ENCODE measurements at places on chromosomes 13 and 19. TPM values are rescaled to one million over a fixed set of nuclear protein-coding genes. Genes with fewer than 3 reads are reported as not detected.
A peak's percentile ranks its signal among the peaks of the same experiment; 100 is the strongest.

The S1PR4 gene
- 0.25 TPM for polyA plus RNA-seq

The ZNF439 gene
- 17.5 TPM for polyA plus RNA-seq

The KCTD12 gene
- 84.2 TPM for polyA plus RNA-seq

The PSG1 gene
- not detected for polyA plus RNA-seq

The LILRB1 gene
- 1.1 TPM for polyA plus RNA-seq

The ZNF837 gene
- polyA plus RNA-seq: 2.6 TPM

The SPACA4 gene
- polyA plus RNA-seq: 0.26 TPM

The TUBA3C gene
- polyA plus RNA-seq: not detected

The SPACA6 gene
- 29.6 TPM for polyA plus RNA-seq

The TTC9B gene
- polyA plus RNA-seq: 0.14 TPM

DNA sequence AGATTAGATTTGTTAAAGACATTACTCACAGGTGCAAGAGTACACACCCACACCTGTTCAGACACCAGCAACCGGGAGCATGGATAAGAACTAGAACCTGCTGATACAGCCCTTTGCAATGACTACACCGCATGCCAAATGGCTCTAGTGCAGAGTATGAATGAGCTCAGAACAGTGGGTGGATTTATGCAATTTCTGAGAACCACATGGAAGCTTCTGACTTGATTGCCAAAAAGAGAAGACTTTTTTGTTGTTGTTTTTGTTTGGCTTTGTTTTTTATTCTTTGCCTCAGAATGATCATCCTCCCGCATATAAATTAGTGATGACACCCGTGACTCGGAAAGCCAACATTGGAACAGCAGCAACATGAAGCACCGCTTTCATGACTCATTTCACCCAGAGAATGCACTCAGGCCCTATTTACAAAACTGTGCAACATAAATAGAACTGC is 77.4 kb upstream of the LRCH1 start:
- no peak for DNase-seq

- no peak for DNase-seq
These were observed 736 bp downstream of the GPI start for GRCh38 chr19:34365463-34366401.

DNA sequence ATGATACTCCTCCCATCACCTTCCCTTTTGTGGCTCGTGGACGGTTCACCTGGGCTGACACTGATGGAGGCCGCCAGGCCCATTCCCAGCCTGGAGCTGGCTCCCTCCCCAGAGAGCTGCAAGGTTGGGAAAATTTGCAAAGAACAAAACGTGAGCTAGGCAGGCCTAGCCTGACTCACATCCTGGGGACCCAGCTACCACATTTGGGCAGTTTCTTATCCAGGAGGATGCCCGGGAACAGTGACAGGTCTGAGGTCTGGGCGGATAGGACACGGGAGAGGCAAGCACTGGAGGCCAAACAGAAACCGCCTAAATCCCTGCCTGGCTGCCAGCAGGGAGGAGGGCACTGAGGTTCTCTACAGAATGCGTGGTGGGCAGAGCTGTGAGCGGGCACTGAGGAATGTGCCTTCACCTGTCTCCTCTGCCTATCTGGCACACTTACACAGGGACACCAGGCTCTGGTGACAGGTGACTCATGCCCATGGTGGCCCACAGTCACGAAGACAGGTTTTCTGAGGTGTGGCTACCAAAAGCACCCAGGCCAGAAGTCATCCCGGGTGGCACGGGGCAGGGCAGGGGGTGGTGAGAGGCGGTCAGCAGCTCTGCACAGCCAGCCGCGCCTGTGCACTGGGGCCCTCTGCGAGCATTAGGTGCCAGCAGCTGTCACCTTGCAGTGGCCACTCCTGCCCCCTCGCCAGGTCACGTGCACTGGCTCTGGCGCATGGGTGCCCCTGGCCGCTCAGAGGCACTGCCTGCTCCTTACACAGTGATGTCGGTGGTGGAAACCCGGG is 23.2 kb downstream of the SH3GL1 start:
- DNase-seq: no peak

- no peak for DNase-seq
These were observed 25.9 kb downstream of the RASL11A start for GRCh38 chr13:27296496-27296895.

GRCh38 chr13:48840366-48840765 is 135.3 kb upstream of the FNDC3A start:
- no peak for DNase-seq

GRCh38 chr13:77554069-77554468 is 18.6 kb downstream of the SCEL start:
- no peak for DNase-seq

- no peak for DNase-seq
These were observed 148.0 kb downstream of the SIPA1L3 start for GRCh38 chr19:38055010-38055409.

GRCh38 chr19:14479309-14479974 is 4.3 kb upstream of the PTGER1 start:
- DNase-seq: no peak

DNA sequence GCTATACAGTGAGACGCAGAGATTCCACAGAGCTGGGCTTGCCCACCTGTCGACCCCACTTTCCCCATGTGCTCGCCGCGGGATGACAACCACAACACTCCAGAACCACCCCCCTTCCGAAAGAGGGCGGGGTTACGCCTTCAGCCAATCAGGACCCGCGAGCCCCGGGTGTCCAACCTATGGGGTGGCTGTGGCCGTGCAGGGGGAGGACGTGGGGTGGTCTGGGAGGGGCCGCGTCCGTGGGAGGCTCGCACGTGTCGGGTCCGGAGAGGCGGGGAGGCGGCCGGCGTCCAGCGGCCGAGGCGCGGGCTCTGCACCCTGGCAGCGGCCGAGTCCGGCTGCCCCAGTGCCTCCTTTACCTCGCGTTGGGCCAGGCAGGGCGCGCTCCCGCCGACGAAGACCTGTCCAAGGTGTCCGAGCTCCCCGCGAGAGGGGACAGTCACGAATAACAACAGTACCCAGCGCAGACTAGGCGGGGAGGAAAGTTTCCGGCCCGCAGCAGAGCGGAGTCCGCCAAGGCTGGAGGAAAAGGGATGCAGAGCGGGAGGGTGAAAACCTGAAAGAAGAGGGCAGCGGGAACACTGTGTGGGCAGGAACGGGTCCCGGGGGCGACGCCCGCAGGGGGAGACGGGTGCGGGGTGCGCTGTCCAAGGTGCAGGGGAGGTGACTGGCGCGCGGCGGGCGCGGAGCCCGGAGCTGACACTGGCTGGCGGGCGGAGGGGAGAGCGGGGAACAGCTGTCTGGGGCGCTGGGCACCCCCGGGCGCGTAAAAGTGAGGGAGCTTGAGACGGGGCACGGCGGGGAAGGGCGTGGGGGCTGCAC is 911 bp downstream of the ENOX1 start:
- DNase-seq: peak; percentile 61

GRCh38 chr19:1445185-1445931 is 4.6 kb upstream of the APC2 start:
- DNase-seq: no peak

GRCh38 chr19:37077501-37077933 is 716 bp upstream of the ZNF420 start:
- peak; percentile 75 for DNase-seq

DNA sequence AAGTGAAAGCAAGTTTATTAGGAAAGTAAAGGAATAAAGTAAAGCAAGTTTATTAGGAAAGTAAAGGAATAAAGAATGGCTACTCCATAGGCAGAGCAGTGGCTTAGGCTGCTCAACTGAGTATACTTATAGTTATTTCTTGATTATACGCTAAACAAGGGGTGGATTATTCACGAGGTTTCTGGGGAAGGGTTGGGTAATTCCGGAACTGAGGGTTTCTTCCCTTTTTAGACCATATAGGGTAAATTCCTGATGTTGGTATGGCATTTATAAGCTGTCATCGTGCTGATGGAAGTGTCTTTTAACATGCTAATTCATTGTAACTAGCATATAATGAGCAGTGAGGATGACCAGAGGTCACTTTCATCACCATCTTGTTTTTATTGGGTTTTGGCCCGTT is 194.3 kb downstream of the DLEU7 start:
- DNase-seq: no peak

GRCh38 chr13:27967736-27968315 is 1.3 kb downstream of the CDX2 start:
- no peak for DNase-seq

GRCh38 chr13:90238413-90238812 is 1109.1 kb upstream of the MIR17HG start:
- no peak for DNase-seq

DNA sequence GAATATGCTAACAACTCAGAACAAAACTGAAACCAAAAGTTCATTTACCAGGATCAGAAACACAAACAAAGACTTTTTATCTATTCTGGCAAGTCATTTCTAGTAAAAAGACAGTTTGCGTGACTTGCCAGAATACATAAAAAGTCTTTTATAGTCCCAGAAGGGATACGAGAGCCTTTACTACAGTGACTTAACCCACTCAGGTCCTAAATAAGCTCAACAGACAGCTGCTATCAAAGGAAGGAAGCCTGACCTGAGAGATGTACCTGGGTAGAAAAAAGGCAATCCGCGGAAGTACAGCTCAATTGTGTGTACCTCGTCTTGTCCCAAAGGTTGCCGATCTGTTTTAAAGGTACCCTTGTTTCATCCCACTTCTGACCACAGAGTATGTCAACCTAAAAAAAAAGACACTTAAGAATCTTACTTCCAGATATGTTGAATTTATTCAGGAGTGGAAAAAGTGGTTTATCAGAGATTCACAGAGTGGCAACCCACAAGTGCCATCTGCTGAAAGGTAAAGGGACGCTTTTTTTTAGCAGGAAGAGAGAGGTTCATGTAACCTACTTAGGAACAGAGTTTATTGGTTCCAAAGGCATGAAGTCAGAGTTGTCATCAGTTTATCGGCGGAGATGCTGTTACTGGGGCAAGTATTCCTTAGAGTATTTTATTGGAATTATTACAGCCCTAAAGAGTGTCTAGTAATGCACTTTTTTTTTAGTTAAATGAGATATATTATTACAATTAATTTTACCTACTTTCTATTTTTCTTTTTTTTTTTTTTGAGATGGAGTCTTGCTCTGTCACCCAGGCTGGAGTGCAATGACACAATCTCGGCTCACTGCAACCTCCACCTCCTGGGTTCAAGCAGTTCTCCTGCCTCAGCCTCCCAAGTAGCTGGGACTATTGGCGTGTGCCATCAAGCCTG is 69.7 kb upstream of the C1QTNF9B start:
- DNase-seq: no peak

DNA sequence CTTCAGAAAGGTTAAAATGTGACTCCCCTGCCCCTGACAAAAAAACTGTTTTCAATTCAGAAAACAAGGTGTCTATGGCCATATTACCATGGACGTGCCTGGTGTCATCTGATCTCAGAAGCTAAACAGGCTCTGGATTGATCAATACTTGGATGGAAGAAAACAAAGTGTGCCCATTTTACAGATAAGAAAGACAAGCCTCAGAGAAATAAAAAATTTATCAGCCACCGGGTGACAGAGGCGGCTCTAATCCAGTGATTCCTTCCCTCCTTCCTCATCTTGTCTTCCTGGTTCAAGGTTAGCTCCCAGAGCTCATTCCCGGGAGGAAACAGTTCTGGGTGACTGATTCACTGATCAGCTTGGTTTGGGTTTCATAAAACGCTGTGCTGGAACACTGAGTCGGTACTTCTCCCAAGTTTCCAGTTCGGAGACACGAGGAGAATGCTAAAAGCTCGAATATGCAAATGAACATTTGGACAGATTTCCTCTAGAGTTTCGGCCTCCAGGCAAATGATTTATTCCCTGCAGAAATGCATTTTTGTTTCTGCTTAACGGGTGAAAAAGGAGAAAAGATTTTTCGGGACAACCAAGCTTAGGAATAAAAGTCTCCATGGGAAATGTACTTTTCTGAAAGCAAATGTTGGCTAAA is 211.2 kb downstream of the UQCRFS1 start:
- no peak for DNase-seq

GRCh38 chr19:50497022-50497405 is 14.0 kb downstream of the JOSD2 start:
- no peak for DNase-seq

GRCh38 chr13:40428354-40428753 is 238.1 kb downstream of the FOXO1 start:
- no peak for DNase-seq

- DNase-seq: no peak
These were observed 19.5 kb downstream of the RASA3 start for GRCh38 chr13:114112826-114113322.

DNA sequence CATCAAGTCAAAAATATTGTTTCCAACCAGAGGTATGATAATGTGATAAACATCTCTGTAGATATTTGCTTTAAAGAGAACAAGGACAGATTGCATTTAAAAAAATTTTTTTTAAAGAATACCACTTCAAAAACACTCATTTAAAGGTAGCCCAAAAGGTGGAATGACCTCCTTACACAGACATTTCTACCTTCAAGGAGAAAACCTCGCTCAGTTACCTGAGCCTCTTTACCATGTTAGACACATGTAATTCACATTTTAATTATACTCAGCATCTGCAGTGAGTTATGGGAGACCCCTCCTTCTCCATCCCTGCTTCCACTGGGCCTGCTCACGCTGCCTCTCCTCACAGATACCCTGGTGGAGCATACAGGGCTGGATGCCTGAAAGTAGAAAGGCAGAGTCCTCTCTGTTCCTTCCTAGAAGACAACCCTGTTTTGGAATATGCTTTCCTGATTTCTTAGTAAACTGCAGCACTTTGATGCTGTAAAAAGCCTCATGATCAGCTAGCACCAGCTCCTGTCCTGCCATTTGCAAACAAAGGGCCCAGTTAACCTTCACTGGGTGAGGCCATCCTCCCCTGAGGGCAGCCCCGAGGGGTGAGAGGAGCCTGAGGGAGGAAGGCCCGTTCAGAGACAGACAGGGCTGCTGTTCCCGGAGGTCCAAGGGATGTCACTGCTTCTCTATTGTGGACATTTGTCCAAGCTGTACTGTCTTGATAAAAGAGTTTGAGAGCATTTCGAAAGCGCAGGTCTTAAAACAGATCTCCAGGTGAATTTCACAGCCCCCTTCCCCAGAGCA is 117.8 kb downstream of the IRS2 start:
- DNase-seq: no peak

GRCh38 chr13:77579959-77580358 is 44.5 kb downstream of the SCEL start:
- DNase-seq: no peak

DNA sequence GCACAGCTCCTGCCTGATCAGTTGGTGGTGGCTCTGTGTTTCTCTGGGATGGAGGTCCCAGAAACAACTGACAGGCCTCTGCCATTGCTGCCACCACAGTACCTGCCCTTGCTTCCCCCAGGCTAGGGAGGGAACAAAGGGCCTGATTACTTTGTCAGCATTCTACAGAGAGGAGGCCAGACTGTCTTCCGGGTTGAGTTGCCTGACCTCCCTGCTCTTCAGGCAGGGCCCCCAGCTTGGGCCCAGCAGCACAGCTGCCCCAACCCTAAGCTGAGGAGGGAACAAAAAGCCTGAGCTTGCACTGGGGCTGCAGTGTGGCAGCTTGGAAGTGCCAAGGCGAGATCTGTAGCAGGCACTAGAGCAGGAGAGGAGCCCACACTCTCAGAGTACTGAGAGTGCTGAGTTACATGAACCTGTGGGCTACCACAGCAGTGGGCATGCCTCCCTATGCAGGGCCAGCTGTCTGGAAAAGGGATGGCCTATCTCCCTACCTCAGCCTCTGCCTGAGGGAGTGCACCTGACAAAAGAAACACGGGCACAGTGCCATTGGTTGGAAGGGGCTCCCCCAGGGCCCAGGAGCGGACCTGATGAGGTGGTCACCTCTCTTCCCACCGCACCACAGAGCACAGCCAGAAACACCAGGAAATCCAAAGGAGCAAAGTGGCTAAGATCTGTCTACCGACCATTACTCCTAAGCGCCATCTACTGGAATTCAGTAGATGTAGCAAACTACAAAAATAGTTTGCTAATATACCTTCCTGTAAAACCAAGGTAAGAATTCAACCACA is 24.4 kb downstream of the SLC25A15 start:
- no peak for DNase-seq

GRCh38 chr19:33273065-33273736 is 29.1 kb downstream of the CEBPA start:
- DNase-seq: no peak

GRCh38 chr19:2756921-2757881 is 17.4 kb upstream of the SLC39A3 start:
- DNase-seq: no peak
